ENCODE measurements at places on chromosomes 6 and 20.

DNA sequence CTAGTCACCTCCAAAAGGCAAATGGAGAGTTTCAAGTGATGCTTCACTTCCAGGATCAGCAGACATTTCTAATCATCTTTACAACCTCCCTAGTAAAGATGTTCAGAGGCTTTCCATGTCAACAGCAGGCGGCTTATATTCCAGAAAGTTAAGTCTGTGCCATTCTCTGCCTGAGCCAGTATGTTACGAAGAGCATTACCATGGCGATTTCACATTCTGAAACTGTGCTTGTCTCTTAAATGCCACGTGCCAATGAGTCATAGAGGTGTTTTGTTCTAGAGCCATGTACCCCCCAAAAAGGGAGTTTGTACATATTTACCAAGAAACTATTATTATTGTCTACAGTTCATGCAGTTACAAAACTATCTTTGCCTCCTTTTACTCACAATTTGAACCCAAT lies 319.5 kb downstream of the FOXA2 start:
- DNase-seq: no peak

GRCh38 chr6:19380293-19380692 lies 456.9 kb upstream of the ID4 start:
- no peak for DNase-seq

DNA sequence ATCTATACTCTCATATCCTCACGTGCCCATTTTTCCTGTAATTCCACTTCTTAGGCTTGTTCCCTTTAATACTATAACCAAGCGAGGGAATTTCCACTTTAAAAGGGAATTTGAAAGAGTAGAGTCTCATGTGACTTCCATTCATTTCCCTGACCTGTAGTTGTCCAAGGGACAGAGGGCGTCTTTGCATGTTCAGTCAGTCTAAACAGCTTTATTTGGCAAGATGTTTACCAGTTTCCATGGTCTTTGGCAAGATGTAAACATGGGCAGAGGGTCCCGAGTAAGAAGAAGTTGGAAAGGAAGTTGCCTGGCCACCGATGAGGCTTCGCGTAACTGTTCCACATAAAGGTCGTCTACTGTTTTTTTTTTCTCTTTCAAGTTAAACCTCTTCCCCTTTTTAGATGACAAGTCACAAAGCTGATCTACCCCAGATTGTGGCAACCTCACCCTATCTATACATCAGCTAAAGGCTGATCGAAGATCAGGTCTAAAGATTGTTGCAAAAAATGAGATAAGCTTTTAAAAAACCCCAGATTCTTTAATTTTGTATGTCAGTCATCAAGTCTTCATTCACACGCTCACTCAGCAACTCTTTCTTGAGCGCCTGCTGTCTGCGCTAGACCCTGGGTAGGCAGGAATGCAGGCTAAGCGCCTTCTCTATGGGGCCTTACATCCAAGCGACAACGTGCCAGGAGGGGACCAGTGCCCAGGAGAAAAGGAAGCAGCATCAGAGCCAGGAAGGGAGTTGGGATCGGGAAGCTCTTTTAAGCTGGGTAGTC lies 31.7 kb upstream of the CCR6 start:
- DNase-seq: no peak

DNA sequence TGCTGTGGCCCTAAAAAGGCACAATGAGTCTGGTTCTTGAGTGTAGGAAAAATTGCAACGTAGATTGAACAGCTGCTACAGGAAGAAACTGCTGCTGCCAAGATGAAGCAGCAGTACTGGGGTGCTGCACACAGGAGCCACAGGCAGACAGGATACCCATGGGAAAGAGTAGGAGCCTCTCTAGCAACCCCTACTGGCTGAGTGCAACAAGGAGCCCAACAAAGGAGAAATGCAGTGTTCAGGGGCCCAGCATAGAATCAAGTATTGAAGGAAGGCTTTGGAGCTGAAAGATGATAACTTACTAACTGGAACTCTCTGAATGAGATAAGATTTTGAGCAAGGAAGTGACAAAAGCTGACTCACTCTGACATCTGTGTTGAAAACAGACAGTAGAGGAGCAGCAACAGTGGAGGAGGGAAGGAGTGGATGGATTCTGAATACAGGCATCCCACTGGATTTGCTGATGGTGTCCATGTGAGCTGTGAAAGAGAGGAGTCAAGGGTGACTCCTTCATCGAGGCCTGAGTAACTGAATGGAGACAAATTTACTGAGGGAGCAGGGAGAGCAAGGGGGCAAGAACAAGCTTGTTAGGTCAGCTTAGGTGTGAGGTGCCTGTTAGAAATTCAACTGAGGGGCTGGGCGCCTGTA lies 534.7 kb upstream of the JARID2 start:
- DNase-seq: no peak

DNA sequence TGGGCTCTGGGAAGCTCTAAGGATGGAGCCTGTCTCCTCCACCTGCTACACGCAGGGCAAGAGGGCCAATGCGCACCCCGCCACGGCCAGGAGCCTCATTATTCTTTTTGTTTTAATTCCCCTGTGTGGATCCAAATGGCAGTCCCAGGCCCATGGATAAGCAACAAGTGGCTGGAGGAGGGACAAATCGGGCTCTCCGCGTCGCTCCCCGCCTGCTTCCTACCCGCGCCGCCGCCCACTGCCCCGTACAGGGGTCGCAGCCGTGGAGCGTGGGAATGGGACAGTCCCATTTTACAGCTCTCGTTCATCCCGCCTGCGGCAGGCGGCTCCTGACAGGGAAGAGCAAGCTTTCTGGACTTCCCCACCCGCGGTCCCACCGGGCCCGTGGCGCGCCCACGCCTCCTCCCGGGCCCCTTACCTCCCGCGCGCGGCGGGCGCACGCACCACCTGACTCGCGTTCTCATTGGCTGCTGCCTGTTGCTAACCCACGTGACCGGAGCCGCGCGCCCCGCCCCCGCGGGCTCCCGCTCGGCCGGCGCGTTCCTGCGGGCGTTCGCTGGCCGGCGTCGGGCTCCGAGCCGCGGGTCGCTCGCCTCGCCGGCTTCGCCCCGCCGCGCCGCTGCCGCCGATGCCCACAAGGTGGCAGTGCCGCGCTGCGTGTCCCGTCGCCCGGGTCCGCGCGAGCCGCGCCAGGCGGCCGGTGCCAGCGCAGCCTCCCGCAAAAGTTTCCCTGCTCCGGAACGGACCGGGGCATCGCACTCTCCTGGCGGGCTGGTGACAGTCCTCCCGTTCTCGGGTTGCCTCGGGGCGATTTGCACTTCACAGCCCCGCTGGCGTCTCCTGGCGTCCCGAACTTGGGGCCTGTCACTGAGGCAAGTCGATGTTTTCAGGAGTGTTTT lies 93.3 kb downstream of the CD83 start:
- DNase-seq: peak; percentile 74

- no peak for DNase-seq
Measured at GRCh38 chr6:56965126-56965525, 10.2 kb downstream of the BEND6 start.

- no peak for DNase-seq
Measured at GRCh38 chr6:107784669-107785068, 39.4 kb downstream of the SCML4 start.

DNA sequence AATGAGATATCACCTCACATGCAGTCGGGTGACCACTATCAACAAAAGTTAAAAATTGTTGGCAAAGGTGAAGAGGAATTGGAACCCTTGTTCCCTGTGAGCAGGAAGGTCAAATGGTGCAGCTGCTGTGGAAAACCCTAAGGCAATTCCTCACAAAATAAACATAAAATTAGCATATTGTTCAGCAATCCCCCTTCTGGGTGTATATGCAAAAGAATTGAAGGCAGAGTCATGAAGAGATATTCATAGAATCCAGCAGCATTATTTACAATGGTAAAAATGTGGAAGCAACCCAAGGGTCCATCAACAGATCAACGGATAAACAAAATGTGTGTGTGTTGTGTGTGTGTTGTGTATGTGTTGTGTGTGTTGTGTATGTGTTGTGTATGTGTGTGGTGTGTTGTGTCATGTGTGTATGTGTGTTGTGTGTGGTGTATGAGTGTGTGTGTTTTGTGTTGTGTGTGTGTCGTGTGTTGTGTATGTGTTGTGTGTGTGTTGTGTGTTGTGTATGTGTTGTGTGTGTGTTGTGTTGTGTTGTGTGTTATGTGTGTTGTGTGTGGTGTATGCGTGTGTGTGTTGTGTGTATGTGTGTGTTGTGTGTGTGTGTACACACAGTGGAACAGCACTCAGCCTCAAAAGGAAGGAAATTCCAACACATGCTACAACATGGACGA lies 245.1 kb downstream of the ERMARD start:
- DNase-seq: no peak

GRCh38 chr6:39806278-39806677 lies 14.1 kb downstream of the DAAM2 start:
- no peak for DNase-seq

- no peak for DNase-seq
Measured at GRCh38 chr6:141452354-141452686, 680.4 kb upstream of the GJE1 start.

Data from stimulated activated CD8-positive, alpha-beta memory T cell treated with anti-CD3 and anti-CD28 coated beads, Interleukin-7, amount 100 ng/mL, for 1 hour (primary cell).